Mucosa of gallbladder (tissue), 1 donor: ENCODE measurements at places on chromosomes 7 and 10.

DNA sequence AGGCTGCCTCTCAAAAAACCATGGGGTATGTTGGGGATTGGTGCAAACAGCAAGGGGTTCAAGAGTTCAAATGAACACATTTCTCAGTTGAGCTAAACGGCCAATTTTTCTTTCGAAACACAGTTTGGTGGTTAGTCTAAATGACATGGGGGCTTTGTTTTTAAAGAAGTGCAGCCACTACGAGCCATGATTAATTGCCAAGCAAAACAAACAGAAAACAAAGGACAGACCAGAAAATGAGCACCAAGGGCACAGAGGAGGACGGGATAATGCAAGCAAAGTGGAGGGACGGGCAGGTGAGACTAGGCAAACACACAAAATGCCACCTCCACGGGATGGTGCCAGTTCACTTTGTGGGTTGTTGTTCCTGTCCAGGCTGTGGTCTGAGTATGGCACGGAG, 64.5 kb upstream of the PDLIM1 start:
- DNase-seq: no peak

GRCh38 chr7:156998988-156999957, 11.2 kb downstream of the MNX1 start:
- DNase-seq: no peak

GRCh38 chr7:28823582-28823981, 134.5 kb downstream of the TRIL start:
- no peak for DNase-seq

- no peak for DNase-seq
Measured at GRCh38 chr10:108496106-108496505, 1331.6 kb upstream of the SORCS1 start.

DNA sequence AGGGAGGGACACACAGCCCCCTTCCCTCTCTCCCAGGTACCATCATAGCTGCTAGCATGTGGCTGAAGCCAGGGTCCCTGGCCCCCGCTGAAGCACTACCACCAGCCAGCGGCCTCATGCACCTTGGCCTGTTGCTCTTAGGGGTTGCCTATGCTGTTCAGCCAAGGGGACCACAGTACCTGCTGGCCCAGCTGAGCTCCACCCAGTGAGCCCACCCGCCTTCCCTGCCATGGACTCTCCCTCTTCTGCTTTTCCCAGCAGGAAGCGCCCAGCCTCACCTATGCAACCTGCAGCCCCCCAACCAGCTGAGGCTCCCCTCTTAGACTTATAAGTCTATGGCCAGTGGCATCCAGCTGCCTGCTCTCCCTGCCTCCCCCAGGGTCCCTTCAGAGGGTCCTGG, 8.7 kb upstream of the MTPAP start:
- no peak for DNase-seq

DNA sequence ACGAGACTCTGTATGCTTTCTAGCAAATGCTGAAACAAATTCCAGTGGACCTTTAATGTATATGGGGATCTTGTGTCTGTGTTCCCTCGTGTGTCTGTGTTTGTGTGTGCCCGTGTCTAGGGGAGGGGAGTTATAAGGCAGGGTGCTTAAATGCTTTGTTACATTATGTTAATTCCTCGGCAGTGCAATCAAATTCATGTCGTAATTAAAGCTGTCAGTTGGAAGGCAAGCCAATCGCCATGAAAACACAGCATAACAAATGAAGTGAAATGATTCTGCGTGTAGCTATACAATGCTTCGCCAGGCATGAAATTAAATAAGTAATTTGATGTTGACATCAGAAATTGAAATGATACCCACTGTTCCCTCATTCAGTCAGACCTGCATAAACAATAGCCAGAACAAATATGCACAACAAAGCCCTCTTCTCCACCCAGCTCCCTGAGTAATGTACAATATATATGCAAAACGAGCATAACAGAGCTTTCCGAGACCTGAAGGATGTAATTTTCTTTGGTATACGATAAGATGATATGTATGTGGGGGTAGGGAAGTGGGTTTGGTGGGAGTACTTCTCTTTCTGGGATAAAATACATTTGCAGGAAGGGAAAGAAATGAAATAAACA, 534.1 kb downstream of the AUTS2 start:
- no peak for DNase-seq

DNA sequence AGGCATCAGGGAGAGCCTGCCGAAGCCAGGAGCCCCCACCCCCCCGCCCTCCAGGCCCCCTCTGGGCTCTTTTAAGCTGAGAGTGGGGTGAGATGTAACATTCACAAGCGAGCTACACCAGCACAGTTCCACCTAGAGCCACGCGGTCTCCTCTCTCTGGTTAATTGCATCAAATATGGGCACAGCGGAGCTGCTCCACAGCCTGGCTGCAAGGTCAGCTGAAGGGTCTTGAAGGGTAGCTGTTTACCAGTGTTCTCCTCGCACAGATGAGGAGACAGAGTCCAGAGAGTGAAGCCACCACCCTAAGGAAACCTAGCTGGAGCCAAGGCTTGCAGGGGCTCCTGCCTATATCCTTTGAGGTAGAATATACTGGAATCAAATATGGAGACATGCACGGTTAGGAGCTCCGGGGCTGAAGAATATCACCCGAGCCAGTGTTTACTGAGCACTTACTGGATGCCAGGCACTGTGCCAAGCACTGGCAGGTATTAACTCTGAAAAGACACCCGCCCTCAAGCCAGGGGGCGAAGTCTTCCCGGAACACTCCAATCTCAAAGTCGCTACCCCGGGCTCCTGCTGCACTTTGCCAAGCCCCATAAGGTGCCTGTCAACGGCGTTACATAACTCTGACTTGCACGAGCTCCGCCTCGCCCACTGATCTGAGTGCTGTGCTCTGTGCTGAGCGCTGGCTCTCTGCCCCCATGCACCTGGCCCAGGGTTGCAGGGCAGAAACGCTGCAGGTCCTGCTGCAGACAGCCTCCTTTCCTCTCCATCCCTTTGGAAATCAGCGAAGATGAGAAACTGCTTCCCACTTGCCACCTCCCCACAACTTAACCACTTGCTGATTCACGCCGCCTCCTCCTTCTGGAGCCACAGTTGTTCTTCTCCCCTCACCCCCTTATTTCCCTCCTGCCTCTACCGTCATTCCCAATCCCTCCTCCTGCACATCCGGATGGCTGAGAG, 5.4 kb downstream of the CHST15 start:
- peak; percentile 48 for DNase-seq

DNA sequence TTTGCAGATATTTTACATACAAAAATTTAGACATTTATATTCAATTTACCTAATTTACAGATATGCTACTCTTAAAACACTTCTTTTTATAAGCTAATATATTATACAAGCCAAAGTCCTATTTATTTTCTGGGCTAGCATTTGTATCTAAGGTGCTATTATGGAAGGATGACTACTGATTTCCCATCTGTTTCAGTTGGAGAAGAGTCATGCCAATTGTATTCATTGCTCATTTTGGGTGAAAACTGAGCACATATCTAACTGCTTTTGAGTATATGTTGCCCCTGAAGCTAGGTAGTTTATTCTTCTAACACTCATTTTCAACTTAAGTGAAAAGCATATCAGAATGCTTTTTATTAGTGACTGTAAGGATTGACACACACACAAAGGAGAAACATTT, 172.9 kb downstream of the CDK14 start:
- DNase-seq: no peak

DNA sequence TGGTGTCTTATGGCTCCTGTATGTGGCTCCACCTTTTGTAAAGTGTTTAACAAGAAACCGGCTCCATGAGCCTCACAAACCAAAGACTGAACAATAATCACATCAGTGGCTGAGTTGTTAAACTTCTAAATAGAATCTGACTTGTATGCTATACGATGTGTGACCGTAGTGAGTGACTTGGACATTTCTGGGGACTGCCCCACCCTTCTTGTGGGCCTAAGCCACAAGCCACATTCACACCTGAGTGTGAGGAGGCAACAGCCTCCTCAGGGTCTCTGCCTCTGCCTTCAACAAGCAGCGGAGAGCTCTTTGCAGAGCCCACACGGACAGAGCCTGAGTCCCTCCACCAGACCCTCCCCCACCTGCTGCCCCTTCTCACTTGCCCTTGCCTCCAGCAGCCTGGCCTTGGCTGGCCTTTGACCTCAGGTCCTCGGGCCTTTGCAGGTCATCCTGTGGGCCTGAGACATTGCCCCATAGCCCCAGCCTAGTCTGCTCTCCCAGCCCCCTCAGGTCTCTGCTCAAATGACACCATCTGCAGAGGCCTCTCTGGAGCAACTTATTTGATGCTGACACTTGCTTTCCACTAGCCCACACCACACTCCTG, 156.8 kb upstream of the TNS3 start:
- no peak for DNase-seq

- DNase-seq: peak; percentile 13
Measured at GRCh38 chr7:35374858-35375257, 121.0 kb upstream of the TBX20 start.

DNA sequence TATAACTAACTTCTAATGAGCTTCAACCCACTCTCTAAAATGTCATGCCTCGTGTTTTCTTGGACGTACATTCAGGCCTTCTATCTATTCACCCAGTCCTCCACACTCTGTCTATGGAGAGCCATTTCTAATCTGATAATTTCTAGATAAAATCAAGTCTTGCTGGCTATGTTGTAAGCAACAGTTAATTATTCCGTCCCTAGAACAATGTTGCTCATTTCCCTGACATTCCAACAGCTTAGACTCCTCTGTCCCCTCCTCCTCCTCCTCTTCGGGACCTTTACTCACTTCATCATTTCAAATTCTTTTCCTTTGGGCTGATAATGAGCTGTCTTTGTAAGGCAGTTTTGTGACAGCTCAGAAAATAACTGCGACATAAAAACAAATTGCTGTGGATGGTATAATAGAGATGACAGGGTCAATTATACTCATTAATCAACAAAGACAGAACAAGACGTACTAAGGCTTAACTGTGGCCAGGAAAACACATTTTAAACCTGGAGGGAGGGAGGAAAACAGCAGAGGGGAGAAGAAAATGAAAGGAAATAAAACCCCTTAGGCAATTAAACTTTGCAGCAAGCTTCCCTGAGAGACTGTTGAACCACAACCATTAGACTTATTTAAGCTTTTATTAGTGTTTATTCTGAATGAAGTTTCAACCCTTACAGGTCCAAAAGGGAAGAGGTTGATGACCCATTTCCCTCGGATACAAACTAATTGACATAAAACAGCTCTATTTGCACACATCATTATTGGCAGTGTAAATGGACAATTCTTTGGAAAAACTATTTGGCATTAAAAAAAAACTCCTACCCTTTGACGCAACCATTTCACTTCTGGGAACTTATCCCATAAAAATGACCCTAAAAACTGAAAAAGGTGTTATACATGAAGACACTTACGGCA, 179.1 kb downstream of the SFMBT2 start:
- no peak for DNase-seq

DNA sequence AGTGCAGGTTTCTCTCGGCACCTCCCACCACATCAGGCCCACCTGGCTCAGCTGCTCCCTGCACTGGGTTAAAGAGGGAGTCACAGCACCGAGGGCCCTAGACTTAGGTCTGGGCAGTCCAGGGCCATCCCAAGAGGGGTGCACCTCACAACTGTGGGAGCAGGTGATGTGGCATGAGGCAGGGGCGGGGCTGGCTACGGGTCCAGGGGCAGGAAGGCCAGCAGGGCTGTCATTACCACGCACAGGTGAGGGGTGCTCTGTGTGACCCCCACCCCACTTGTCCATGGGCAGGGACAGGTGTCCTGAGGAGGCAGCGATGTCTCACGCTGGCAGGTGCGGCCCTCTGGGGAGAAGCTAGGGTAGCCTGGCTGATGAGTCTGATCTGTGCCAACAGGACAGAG, 40.5 kb upstream of the DPYSL4 start:
- no peak for DNase-seq

- DNase-seq: peak; percentile 68
Measured at GRCh38 chr7:50793120-50793946, 10.6 kb upstream of the GRB10 start.

GRCh38 chr7:23475576-23475839, 5.2 kb upstream of the IGF2BP3 start:
- DNase-seq: no peak

- DNase-seq: no peak
Measured at GRCh38 chr7:5469375-5470166, 45.9 kb upstream of the TNRC18 start.

DNA sequence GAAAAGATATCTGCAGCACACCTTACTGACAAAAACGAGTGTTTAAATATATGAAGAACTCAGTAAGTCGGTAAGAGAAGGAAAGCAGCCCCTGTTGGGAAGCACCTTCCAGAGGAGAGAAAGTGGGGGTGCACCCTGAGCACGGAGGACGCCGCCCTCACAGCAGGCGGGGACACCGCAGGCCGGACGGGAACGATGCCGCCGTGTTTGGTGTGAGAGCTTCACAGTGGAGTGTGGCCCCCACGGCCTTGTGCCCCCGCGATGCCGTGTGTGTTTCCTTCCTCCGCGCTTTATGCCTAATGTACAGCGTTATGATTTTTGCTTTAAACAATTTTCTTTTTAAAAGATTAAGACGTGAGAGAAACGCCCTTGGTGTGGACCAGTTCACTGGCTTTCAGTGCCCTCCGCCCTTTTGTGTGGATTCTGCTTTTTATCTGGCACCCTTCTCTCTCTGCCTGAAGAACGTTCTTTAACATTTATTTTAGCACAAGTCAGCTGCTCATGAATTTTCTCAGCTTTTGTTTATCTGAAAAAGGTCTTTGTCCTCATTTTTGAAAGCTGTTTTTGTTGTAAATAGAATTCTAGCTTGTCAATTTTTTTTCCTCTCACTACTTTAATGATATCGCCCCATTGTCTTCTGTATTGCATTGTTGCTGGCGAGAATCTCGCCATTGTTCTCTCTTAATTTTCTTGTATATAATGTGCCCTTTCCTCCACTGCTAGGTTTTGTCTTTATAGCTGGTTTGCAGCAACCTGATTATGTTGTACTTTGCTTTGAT, 110.7 kb downstream of the INPP5A start:
- no peak for DNase-seq

DNA sequence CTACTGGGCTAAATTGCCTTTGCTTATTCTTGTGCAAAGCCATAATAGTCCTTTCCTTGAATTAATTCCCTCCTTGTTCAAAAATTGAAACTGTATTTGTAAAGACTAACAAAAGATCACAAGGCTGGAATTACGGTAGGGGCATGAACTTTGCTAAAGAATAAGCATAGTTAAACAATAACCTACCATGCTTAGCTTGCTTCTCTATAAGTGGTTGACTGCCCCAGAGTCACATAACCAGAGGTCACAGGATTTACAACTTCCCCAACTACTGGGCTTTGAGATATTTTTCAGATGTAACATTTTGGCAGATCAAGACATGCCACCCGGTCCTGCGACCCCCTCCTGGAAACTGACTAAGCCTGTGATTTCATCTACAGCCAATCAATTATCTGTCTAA, 181.4 kb downstream of the GPAM start:
- DNase-seq: no peak

GRCh38 chr10:17067376-17068264, 62.0 kb downstream of the CUBN start:
- no peak for DNase-seq

GRCh38 chr10:100024748-100025147, 15.0 kb upstream of the DNMBP start:
- DNase-seq: no peak

GRCh38 chr7:156219307-156220077, 407.2 kb upstream of the SHH start:
- DNase-seq: no peak
